Foreskin keratinocyte (primary cell): ENCODE measurements at places on chromosomes 7 and 10. TPM values are rescaled to one million over a fixed set of nuclear protein-coding genes. Genes with fewer than 3 reads are reported as not detected.
A peak's percentile ranks its signal among the peaks of the same experiment; 100 is the strongest.

- DNase-seq: no peak
These were observed 29.3 kb downstream of the DNAJC12 start for GRCh38 chr10:67808704-67809103.

- DNase-seq: peak; percentile 15
These were observed 14.0 kb downstream of the SLC13A4 start for GRCh38 chr7:135713836-135714470.

GRCh38 chr10:130737621-130738020, 573.9 kb downstream of the TCERG1L start:
- no peak for DNase-seq

DNA sequence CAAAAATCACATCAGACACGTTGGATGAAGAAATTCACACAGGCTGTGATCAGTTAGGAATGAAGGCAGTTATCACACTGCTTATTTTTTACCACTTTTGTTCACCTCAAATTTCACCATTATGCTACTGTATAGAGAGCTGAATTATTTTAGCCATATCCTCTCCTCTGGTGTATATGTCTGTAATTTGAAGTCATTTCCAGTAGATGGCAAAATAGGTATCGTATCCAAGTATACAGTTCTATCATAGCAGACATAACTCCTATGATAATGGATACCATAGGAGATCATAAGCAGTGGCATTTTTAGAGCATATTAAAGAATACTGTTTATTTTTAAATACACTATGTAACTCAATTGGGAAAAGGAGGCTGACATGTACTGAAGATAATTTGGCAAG, 909.7 kb downstream of the DNAJB9 start:
- DNase-seq: no peak

GRCh38 chr10:129696636-129697035, 229.6 kb downstream of the MGMT start:
- no peak for DNase-seq

DNA sequence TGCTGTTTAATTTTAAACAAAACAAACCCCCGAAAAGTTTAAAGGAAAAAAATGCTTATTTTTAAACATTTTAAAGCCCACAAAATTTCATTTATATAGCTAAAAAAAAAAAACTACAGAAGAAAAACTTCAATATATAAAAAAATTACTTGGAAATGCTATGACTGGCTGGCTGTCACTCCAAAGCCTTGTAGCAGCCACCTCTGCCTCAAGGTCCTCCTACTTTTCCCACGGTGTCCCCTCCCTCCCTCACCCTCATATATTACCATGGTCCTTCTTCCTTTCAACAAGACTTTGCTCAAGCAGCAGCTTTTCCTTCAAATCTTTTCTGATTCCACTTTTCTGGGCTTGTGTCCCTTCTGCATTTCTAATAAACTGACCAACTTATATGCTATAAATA, 122.0 kb downstream of the TPK1 start:
- no peak for DNase-seq

- DNase-seq: no peak
These were observed 22.6 kb upstream of the CREB5 start for GRCh38 chr7:28389504-28390395.

- DNase-seq: no peak
These were observed 153.3 kb downstream of the LRRTM3 start for GRCh38 chr10:67079126-67079525.

DNA sequence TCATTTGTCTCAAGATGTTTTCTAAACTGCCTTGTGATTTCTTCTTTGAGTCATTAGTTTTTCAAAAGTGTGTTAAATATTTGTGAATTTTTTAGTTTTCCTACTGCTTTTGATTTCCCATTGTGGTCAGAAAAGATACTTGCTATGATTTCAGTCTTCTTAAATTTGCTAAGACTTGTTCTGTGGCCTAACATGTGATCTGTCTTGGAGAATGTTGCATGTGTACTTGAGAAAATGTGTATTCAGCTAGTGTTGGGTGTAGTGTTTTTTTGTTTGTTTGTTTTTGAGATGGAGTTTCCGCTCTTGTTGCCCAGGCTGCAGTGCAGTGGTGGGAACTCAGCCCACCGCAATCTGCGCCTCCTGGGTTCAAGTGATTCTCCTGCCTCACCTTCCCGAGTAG, 28.6 kb downstream of the BMPR1A start:
- DNase-seq: peak; percentile 53

DNA sequence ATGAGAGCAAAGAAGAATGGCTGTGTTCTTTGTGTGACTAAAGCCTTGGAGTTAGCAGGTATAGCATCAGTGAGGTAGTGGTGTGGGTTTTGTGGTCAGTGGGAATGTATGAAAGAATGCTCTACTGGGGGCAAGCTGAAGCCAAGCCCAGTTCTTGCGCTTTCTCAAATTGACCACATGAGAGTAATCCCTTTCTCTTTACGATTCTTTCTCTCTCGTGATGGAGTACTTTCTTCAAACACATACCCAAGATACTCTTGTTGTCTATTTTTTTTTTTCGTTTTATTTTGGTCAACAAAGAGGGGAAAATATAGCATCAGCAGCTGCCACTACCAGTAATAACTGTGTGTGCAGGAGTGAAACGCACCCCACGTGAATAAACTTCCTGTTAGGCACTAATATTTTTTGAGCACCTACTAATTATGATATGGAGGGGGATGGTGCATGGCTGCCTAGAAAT, 8.4 kb upstream of the PANK1 start:
- DNase-seq: no peak

DNA sequence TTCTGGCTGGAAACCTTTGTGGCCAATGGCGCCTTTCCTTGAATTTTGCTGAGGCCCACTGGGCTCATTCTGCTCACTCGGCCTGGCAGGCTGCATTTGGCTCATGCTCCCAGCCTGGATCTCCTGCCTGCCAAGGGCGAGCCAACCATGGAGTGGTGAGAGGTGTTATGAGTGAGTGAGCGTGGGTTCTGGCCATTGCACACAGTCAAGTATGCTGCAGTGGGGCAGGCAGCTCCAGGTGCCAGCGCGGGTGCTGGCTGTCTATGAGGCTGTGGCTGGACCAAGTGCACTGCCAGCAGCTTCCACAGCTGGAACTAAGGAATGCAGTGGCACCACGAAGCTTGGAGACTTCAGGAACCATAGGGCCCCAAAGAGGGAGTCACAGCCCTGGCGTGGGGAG, 42.2 kb upstream of the TUBB8 start:
- DNase-seq: no peak

DNA sequence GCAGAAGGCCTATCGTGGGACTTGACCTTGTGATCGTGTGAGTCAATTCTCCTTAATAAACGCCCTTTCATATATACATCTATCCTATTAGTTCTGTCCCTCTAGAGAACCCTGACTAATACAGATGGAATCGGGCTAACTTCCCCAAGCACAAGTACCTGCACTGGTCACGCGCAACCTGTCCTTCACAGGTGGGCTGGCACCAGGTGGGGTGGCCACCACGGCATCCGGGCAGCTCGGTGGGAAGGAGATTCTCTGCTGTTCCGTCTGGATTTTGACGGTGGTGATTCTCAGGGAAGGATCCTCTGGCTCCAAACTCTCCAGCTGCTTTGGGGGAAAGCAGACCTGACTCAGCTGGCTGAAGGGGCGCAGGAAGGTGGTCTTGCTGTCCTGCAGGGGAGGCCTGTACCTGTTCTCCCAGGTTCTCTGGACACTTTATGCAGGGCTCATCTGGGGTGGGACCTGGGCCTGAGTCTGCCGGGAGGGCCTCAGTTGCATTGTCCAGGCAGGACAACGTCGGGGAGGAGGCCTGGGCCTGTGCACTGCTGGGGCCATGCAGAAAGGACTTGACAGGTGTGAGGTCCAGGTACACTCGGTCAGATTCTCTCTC, 61.1 kb downstream of the VWA2 start:
- DNase-seq: no peak

DNA sequence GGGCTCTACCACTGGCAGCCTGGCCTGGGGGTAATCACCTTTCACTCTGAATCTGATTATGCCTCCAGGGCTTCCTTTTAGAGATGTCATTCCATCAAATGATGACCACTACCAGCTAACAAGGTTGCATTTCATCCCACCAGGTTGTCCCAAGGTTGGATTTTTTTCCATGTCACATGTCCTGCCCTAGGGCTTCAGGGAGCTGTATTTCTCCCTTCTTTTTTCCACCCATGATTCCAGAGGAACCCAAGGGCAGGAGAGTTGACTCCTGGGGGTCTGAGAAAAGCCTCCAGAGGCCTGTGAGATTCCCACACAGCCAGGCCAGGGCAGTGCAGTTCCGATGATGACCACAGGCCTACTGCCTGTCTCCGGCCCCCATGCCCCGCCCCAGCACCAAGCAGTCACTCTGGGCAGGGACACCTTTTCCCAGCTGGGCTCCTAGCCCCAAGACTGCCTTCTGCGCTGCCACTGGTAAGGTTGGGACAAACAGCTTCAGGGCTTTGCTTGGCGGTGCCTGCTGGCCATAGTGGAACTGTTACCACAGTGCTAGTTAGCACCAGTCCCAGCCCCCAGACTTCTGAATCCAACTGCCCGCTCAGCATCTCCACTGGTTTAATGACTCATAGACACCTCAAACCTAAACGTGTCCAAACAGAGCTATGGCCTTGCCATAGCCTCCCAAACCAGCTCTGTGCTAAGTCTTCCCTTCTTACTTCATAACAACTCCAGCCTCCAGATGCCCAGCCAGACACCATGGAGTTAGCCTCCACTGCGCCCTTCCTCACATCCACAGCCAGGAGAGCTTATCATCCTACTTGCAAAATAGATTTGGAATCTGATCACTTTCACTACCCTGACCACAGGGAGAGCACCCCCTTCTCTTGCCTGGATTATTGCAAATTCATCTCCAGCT, 133.7 kb downstream of the ARHGAP22 start:
- DNase-seq: peak; percentile 92

GRCh38 chr7:1555046-1555812, 776 bp downstream of the TMEM184A start:
- peak; percentile 62 for DNase-seq

- DNase-seq: no peak
These were observed 73.6 kb downstream of the ABCA13 start for GRCh38 chr7:48244864-48245271.

DNA sequence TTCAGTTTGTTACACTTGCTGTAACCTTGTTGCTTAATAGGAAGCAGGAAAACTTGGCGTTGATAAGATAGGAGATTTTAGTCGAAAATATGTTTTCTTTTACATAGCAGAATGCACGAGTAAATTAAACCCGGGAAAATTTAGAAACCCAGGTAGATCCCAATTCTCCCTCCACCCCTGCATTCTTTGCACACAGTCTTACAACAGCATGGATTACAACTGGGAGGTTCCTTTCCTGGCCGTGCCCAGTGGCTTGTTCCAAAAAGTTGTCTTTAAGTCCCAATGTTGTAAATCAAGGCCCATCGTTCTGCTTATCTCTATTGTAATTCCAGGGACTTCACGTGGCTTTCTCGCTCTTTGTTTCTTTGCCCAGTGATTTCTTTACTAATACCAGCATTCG, 1.1 kb upstream of the DPY19L1 start:
- no peak for DNase-seq

GRCh38 chr7:71615017-71615416, 483.1 kb downstream of the GALNT17 start:
- DNase-seq: no peak

ALKBH4 gene
- 9.6 and 9.9 TPM in 2 replicates for total RNA-seq

MMD2 gene
- total RNA-seq: not detected in 2 replicates

ARMH3 gene
- total RNA-seq: 13.5 and 14.2 TPM in 2 replicates

MYOF gene
- 227 and 235 TPM in 2 replicates for total RNA-seq

OR13A1 gene
- not detected in 2 replicates for total RNA-seq

AKR1C8 gene
- total RNA-seq: not detected in 2 replicates

PSMA2 gene
- 180 and 185 TPM in 2 replicates for total RNA-seq

LRRD1 gene
- total RNA-seq: 0.04 TPM in 1 of 2 replicates, not detected in the other

ADAM8 gene
- total RNA-seq: 137 and 180 TPM in 2 replicates

NEBL gene
- 0.17 and 0.32 TPM in 2 replicates for total RNA-seq

PTPRZ1 gene
- total RNA-seq: 29.9 and 32.3 TPM in 2 replicates

HOXA6 gene
- 2.6 and 3.4 TPM in 2 replicates for total RNA-seq
